ENCODE measurements at places on chromosomes 7 and 10.

DNA sequence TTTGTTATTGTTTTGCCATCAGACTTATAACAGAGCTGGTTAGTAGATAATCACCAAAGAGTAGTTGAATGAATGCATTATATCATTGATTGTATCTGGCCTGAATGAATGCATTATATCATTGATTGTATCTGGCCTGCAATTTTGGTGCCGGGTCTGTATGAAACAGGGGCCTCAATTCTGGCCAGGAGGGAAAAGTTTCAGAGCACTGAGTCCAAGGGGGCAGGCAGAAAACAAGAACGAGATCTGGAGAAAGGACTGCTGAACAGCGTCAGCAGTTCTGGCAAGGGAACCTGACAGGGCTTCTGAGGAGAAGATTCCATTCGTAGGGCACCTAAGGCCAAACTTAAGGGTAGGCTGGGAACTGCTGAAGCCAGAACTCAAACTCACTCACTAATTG, 128.0 kb downstream of the SEMA3C start:
- no peak for DNase-seq

- no peak for DNase-seq
Measured at GRCh38 chr7:107643407-107643806, 17.2 kb upstream of the SLC26A4 start.

DNA sequence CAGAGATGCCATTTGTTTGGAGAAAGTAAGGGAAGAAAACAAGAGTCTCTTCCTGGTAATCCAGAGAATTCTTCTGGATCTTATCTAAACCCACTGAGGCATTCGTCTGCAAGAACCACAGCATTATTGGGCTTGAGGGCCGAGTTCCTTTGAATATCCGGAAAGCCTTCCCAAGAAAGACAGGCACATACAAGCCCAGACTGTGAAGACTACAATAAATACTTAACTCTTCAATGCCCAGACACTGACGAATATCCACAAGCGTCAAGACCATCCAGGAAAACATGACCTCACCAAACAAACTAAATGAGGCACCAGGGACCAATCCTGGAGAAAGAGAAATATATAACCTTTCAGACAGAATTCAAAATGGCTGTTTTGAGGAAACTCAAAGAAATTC, 99.0 kb downstream of the RNF32 start:
- no peak for DNase-seq

GRCh38 chr7:119936836-119937235, 336.1 kb upstream of the KCND2 start:
- DNase-seq = no peak

DNA sequence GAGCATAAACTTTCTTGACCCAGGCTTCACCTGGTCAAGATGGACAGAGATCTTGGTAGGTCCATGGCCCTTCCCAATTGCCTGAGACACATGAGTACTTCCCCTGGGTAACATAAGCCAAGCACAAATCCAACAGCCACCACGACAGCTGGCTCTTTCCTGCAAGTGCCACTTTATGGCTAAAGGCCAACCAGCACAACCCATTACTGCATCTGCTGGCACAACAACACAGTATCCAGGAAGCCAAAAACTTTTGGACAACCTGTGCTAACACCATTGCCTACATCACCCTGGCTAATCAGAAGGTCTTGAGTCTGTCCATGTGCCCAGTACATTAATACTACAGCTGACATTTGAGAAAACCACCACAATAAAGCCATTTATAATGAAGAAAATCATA, 548.0 kb upstream of the SEMA3D start:
- no peak for DNase-seq

GRCh38 chr7:16970732-16971482, 89.1 kb upstream of the AGR3 start:
- no peak for DNase-seq

- DNase-seq = no peak
Measured at GRCh38 chr10:129852829-129853561, 111.1 kb downstream of the EBF3 start.

DNA sequence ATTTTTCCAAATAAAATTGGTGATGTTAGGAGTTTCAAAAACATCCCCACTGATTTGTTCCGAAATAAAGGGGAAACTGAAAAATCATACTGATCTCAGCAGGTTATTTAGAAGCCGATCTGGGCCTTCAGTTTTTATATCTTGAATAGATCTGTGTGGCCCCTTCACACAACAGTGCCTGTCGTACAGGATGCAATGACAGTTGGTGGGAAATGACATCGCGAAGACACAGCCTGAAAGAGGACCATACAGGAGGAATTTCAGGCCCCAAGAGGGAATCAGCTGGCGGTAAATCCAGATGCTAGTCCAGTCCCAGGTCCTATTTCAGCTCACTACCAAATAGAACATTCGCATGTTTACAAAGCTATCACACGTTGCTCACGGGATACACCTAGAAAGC, 3.0 kb downstream of the H2BK1 start:
- no peak for DNase-seq

DNA sequence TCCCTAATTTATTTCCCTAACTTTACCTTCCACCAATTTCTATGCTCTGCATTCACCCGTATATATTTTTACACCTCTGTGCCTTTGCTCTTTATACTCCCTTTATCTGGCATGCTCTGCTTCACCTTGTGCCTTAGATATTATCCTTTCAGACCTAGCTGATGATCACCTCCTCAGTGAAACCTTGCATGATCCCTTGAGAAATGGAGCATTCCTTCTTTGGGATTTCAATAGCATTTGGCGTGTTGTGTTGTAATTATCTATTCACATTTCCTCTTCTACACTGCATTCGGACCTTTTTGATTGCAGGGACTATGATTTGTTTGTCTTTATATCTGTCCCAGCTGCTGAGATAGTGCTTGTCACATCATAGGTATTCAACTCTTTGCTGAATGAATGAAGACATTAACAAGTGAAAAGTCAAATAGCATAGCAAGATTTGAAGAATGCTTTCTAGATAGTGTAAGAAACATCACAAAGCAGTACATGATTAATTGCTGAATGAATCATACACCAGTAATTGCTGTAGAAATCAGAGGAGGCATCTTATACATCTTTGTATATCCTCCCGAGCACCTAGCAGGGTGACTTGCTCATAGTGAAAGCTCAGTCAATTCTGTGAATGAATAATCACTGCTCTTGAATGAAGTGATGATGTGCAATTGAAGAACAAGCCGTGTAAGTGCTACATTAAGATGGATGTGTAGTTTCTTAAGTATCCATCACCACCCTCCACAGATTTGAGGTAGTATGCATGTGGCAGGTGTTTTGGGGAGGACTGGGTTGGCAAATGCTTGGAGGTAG, 2.0 kb upstream of the TM9SF3 start:
- no peak for DNase-seq

GRCh38 chr10:94088926-94089381, 95.2 kb downstream of the PLCE1 start:
- no peak for DNase-seq

DNA sequence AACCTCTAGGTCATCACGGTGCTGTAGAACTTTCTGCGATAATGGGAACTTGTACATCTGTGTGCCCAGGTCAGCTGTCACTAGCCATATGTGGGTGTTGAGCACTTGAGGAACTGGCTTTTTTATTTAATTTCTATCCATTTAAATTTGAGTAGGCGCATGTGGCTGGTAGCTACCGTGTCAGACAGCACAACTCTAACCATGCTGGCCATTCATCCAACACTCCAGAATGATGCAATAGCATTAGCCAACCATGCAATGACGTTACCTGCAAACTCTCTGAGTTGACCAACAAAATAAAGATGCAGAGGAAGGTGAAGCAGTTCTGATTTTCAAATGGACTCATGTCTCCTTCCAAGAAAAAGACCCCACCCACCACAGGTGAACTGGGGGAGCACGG, 24.4 kb upstream of the CHST15 start:
- DNase-seq = no peak

- no peak for DNase-seq
Measured at GRCh38 chr10:101817337-101818118, 716 bp downstream of the OGA start.

DNA sequence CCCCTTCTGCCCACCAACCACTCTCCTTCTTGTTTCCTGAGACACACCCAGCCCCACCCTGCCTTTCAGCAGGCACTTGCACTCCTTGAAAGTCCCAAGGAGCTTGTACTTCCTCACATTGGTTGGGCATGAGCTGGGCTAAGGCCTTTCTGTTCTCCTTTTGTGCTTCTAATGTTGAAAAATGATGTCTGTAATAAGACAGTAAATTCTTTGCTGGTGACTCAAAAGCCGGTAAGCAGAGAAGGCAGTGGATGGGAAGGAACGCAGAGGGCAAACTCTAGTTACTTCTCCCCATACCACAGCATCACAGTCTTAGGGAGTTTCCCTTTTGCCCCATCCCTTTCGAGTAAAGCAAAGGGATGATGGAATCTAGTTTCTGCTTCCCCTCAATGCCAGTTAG, 185.6 kb downstream of the PLXNA4 start:
- no peak for DNase-seq

DNA sequence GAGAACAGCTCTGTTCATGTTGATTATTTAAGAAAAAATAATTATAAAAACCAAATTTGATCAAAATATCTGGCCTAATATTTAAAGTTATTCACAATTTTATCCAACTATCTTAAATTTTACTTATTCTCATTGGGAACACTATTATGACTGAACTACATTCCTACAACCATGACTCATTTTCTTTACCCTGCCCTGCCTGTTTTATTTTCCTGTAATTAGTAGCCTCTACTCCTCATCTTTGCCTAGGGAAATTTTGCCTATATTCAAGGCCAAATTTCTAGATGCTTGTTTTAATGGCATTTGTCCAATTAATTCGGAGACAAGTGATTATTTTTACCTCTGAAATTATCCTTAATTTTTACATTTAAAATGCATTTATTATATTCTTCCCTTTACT, 289.7 kb upstream of the TMEM229A start:
- no peak for DNase-seq

Data from stimulated activated CD8-positive, alpha-beta memory T cell treated with anti-CD3 and anti-CD28 coated beads, Interleukin-15, amount 100 ng/mL, for 24 hours (primary cell).